ENCODE measurements at places on chromosomes 6 and 20. TPM values are rescaled to one million over a fixed set of nuclear protein-coding genes. Genes with fewer than 3 reads are reported as not detected.

DNA sequence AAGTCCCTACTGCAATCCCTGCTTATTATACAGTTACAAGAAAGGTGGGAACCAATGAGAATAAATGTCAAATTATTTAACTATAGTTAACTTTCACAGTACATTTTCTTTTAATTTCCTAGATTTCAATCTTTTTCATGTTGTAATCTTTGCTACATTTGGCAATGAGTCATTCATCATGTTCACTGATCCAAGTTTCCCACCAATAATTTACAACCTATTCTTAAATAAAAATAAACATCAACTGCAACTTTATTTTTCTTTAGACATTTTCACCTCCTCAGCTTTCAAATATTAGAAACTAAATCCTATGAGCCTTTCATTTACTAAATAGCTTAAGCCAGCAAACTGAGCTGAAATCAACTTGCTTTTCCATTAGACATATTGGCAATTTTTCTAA lies 541.3 kb upstream of the BTBD3 start:
- DNase-seq: no peak

The ZNF391 gene
- 0.03 TPM for total RNA-seq

The MAFB gene
- 0.76 TPM for total RNA-seq

GRCh38 chr20:25299806-25300205 lies 51.9 kb downstream of the PYGB start:
- peak; percentile 50 for DNase-seq

GRCh38 chr20:63537525-63538203 lies 488 bp upstream of the PTK6 start:
- peak; percentile 100 for DNase-seq

Data from HT-29 (cell line).